ENCODE measurements at places on chromosomes 1 and 21.

GRCh38 chr1:4105300-4105880, 205.3 kb upstream of the C1orf174 start:
- no peak for DNase-seq

- DNase-seq, result no peak
These were observed 68.4 kb upstream of the IPO9 start for GRCh38 chr1:201760516-201760915.

- DNase-seq, result no peak
These were observed 27.9 kb upstream of the KIF21B start for GRCh38 chr1:201051399-201051798.

DNA sequence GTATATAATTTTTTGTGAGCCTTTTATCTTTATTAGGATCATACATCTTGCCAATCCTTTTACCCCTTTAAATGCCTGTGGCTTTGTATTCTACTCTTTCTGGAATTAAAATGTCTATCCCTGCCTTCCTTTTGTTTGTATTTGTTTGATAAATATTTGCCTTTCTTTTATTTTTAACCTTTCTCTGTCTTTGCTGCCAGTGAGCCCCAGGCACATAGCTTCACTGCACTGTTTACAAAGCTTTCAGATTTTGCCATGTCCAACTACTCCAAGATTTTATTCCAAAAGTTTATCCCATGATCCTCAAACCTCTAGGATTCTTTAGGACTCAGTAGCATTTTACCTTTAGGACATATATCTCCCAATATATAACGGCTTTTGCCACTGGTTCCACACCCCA, 281.2 kb downstream of the PAPPA2 start:
- no peak for DNase-seq

- DNase-seq, result peak; percentile 50
These were observed 22.7 kb downstream of the NAV1 start for GRCh38 chr1:201561601-201562000.

DNA sequence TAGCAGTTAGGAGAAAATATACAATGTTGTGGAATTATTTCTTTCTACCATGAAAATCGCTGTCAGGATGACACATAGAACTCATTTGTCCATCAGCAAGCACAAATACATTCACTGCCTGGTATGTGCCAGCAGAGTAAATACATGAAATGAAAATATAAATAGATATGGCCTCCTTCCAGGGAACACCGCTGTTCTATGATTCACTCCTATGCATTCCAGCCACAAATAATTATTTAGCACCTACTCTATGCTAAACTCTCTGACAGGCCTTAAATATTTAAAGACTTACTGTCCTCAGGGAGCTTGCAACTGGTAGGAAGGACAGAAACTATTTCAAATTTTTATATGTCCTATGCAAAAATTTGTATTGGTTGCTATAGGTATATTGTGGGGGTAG, 975.0 kb upstream of the NCAM2 start:
- DNase-seq, result no peak

DNA sequence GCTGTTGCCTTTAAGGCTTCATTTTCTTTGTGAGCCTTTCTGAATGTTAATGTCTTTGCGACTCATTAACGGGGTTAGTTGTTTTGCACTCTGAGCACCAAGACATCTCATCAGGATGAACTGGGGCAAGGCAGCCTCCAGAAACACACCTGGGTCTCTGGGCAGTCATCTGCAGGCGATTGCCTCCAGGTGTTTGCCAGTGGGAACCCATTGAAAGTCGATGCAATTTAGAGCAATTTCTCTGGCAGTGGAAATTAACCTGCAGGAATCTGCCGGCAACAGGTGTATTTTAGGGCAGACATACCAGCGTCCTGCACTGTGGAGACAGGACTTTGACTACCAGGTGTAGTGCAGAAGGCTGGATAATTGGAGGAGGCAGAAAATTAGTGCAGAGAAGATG, 661.0 kb upstream of the PTBP2 start:
- DNase-seq, result no peak

GRCh38 chr1:39895731-39896480, 5.8 kb downstream of the MYCL start:
- DNase-seq, result peak; percentile 32

DNA sequence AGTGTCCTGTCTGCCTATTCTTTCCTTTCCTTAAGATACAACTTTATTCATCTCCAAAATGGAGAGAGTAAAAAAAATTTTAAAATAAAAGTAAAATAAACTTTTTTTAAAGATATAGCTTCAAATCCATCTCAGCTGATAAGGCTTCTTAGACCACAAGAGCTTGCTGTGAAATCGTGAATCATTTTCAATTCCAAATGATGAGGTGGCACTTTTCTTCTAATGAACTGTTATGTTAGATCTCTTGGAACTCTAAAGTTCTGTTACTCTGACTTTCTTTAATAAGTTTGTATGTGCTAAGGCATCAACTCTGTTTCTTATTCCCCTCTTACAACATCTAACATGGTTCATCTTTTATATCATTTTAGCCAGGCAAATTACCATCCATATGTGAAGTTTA, 4.5 kb downstream of the SH3GLB1 start:
- DNase-seq, result no peak

DNA sequence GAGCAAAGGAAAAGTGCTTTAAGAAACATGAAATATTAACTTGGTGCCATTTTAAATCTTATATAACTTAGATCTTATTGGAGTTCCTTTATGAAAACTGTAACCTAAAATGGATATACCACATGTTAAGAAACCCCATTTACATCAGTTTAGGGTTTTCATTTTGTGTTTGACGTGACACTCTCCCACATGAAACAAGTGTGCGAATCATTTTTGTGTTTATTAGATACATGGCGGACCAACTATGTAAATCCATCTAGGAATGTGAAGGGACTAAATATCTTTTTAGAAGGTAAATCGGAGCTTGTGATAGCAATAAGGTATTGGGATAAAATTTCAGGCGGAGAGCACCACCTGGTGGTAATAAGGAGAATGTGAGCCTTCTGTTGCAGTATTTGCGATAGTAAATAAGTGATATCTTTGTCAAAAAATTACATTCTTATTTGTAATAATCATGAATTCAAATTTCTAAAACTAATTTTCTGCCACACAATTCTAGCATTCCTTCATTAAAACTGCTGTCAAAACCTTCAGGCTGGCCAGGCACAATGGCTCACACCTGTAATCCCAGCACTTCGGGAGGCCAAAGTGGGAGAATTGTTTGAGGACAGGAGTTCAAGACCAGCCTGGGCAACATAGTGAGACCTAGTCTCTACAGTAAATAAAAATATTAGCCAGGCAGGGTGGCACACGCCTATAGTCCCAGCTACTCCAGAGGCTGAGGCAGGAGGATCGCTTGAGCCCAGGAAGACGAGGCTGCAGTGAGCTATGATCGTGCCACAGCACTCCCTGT, 31.3 kb downstream of the SMAP2 start:
- DNase-seq, result no peak

GRCh38 chr21:25191141-25191540, 416.1 kb downstream of the MRPL39 start:
- DNase-seq, result no peak

GRCh38 chr1:53214376-53214940, 6.0 kb downstream of the CZIB start:
- no peak for DNase-seq

- DNase-seq, result no peak
These were observed 59.4 kb downstream of the ELK4 start for GRCh38 chr1:205572421-205572820.

DNA sequence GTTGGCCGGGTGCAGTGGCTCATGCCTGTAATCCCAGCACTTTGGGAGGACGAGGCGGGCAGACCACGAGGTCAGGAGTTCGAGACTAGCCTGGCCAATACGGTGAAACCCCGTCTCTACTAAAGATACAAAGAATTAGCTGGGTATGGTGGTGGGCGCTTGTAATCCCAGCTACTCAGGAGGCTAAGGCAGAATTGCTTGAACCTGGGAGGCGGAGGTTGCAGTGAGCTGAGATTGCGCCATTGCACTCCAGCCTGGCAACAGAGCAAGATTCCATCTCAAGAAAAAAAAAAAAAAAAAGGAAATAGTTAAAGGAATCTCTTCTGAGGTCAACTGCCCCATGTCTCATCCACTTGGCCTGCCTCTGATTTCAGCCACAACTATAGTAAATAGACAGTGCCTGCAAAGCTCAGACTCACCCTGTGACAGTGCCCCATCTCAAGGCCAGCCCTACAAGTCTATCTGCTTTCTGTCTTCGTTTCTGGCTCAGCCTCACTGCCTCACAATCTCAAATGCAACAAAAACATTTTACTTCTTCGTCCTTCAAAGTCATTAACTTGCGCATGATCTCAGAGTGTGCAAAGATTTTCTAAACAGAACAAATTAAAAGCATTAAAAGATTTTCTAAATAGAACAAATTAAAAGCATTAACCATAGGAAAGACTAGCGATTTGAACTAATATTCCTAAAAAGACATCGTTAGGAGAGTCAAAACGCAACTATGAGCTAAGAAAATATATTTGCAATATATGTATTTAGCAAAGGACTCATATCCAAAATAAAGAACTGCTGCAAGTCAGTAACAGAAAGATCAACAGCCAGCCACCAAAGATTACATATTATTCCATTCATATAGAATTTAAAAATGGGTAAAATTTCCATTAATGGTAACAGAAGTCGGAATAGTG, 65.0 kb upstream of the PRDX6 start:
- peak; percentile 70 for DNase-seq

GRCh38 chr1:57675776-57676175, 251.9 kb upstream of the DAB1 start:
- DNase-seq, result no peak

DNA sequence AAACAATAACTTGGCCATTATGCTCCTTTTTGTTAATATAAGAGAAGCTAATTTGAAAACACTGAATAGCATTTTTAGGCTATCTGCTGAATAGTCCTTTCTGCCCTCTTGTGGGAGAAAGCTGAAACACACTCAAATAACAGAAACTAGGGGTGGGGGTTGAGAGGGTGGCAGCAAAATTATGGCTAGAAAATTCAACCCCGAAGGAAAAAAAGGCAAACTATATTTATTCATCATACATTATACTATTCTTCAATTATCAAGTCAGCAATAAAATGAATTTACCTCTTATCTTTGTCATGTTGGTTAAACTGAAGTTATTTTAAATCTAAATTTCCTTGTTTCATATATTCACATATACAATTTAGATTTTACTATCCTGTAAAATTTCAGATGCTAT, 255.9 kb downstream of the FAF1 start:
- DNase-seq, result peak; percentile 8

DNA sequence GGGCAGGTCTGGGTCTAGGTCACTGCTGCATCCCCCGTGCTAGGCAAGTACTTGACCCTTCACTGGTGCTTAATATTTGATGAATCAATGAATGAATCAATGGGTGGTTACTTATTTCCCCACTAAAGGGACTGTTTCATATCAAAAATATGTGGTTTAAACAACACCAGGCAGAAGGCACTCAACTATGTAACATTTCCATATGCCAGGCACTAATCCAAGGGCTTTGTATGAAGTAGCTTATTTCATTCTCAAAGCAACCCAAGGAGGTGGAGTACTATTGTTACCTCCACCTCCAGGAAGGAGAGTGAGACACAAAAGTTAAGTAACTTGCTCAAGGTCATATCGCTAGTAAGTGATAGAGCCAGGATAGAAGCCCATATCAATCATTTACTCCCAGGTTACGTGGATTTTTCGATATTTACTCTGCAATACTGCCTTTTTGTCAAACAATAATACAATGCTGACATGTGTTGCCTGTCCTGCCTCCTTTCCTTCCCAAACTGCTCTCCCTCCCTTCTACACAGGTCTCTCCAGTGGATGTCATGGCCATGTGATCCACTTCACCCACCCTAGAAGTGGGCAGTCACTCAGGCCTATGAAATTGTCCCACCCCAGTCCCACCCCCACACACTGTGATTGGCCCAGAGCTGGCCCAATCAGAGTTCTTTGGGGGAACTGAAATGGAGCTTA, 142.8 kb downstream of the ETS2 start:
- no peak for DNase-seq

- no peak for DNase-seq
These were observed 34.7 kb downstream of the THRAP3 start for GRCh38 chr1:36258960-36259344.

GRCh38 chr1:210477328-210477924, 148.7 kb downstream of the HHAT start:
- peak; percentile 6 for DNase-seq

- peak; percentile 46 for DNase-seq
These were observed 6.8 kb upstream of the CDC42 start for GRCh38 chr1:22045604-22046228.

DNA sequence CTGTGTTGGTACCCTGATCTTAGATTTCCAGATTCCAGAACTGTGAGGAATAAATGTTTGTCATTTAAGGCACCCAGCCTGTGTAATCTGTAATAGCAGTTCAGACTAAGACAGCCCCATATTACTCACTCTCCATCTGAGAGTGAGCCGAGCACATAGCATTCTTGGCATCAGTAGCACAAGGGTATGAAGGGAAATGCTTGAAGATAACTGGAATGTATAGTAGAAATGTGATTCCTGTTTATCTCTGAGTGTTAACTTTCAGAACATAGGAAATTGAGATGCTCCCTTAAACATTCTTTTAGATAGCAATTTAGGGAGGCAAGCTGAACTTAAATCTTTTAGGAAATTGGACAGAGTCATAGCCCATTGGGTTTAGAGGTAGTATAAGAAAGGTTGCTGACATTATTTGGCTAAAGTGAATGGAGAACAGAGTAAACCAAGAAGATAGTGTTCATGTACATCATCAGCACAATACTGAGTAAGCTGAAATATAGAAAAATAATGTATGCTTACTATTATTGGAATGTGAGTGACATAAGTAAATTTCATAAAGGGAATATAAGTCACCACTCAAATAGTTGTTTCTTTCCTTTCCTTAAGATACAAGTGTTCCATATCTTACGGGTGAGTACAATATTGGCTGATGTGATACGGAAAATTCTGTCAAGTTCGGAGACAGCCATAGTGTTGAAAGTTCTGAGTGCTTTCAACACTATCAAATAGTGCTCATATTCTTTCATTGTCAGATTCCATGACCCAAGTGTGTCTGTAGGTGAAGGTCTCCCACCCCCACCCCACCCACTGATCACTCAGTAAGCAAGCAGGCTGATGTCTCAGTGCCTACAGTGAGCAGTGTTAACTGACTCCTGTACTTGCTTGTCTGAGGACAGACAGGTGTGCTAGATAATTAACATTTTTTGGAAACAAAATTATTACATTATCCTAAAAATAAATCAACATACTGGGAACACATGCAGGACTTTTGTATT, 73.7 kb downstream of the LRRC8D start:
- DNase-seq, result peak; percentile 72

- peak; percentile 57 for DNase-seq
These were observed 1.3 kb downstream of the ARHGAP29 start for GRCh38 chr1:94236013-94236491.

GRCh38 chr1:94624203-94624602, 82.6 kb upstream of the F3 start:
- no peak for DNase-seq

GRCh38 chr21:19999369-20000272, 998.6 kb upstream of the NCAM2 start:
- DNase-seq, result no peak

DNA sequence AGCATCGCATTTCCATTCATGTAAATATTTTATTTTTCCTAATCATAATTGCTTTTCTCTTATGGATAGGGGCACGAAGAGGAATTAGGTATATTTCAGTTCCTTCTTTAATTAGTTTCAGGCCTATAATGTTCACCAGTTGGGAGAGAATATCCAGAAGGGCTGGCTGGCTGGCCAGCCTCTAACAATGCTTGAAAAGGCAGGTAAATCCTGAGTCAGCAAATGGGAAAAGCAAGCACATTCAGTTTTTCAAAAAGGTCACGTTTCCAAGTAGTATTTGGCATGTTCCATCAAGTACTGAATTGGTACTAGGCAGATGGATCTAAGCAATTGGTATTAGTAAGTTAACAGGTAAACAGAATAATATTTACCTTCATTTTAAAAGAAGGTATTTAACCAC, 8.0 kb downstream of the RAB29 start:
- DNase-seq, result no peak

GRCh38 chr1:6105763-6106162, 60.1 kb downstream of the KCNAB2 start:
- DNase-seq, result no peak
